Hematopoietic multipotent progenitor cell treated with erythropoietin and hydrocortisone succinate and interleukin-3 and kit ligand, for 15 days (in vitro differentiated cells): ENCODE measurements at places on chromosomes 1 and 21.
A peak's percentile ranks its signal among the peaks of the same experiment; 100 is the strongest.

- DNase-seq = no peak
These were observed 19.1 kb downstream of the IVNS1ABP start for GRCh38 chr1:185297982-185298381.

- no peak for DNase-seq
These were observed 617 bp upstream of the ADGRL2 start for GRCh38 chr1:81799939-81800694.

- DNase-seq = peak; percentile 29
These were observed at the start of gene SCMH1 for GRCh38 chr1:41241749-41242341. Gene SCMH1, minus strand, starts transcription at chr1:41242306. Its CDS starts 56,173 bp downstream, at chr1:41186133.

DNA sequence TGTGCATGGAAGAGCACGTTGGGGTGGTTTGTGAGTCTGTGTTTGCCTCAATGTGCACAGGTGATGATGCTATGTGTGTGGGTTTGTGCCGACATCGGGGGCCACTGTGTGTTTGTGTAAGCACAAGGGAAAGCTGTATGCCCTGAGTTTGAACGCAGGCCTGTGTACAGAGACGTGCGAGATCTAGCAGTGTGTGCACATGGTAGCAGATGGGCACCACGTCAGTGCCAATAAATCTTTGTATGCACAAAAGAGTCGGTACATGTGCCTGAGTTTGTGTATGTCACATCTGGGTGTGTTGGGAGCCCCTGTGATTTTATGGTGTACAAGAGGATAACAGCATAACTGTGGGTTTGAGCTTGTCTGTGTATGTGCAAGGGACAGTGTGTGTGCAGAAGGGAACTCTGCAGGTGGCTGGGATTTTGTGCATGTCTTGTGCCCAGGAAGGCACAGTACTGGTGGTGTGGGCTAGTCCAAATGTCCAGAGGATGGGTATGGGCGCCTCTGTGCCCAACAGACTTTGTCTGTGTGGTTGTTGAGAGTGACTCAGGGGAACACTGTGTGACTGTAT lies 32.0 kb upstream of the WASF2 start:
- no peak for DNase-seq

DNA sequence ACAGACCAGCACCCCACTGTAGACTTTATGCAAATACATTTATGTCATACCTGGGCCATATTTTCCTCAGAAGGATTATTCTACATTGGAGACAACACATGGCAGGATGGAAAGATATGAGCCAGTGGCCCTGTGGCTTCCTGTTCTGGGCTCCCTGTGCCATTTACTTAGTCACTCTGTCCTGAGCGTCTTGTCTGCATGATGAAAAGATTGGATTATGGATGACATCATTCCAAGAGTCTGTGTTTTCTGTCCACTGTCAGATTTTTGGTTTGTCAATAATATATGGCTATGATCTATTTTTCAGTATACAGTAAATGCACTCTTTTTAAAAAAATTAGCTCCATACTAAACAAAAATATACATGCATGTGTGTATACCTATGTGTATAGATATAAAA lies 30.8 kb downstream of the IGSF5 start:
- no peak for DNase-seq

DNA sequence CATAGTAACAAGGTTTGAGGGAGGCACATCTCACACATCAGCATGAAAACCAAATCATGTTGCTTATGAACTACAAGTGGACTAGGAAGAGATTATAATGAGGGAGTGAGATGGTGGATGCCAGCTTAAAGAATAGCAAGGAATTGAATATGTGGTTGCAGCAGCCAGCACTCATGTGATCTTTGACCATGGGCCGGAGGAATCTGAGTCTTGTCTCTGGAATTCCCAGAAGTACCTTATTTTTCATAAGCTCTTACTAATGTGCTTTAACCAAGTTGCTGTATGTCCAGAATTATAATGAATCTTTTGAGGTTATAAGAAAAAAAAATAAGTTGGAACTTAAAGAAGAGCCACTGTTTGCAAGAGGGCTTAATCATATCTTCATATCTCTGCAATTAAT lies 97.0 kb downstream of the DISP1 start:
- no peak for DNase-seq

GRCh38 chr1:41496080-41497055 lies 11.9 kb upstream of the EDN2 start:
- no peak for DNase-seq

GRCh38 chr1:109249654-109250401 lies 489 bp downstream of the CELSR2 start:
- no peak for DNase-seq

- no peak for DNase-seq
These were observed 50.8 kb upstream of the ACTRT2 start for GRCh38 chr1:2970311-2971071.
